ENCODE measurements at places on chromosomes 16 and 17.
A peak's percentile ranks its signal among the peaks of the same experiment; 100 is the strongest.

DNA sequence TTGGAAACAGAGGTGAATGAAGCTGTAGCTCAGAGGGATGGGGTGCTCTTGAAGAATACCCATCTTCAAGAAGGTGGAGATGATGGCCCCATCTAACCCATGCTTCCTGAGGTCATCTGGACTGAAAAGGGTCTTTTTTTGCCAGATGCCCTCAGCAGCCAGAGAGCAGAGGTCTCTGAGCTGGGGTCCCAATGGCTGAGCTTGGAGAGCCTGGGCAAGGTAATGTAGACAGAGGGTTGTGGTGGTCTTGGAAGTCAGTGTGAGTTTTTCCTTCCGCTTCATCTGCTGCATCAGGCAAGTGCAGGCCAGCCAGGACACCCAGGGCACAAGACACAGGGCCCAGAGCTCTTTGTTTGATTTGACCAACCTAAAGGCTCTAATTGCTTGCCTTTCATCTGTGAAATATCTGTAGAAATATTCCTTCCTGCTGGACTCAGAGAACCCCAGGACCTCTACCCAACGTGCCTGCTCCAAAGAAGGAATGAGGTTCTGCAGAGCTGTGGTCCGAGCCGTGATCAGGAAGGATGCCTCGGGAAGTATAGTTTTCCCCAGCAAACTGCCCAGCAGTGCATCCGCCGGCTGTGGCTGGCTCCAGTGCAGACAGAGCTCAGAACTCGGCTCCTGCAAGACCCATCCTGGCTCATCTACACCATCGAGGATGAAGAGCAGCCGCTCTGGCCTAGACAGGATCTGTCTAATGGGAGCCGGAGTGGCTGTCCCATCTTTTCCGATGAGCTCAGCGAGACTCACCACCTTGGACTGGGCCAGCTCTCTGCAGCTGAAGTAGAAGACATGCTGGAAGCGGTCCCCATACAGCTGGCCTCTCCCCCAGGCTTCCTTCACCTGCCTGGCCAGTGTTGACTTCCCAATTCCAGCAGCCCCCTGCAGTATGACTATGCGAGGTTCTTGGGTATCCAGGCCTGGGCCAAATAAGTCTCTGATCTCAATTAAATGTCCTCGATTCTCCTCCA lies 25.2 kb downstream of the NLRP1 start:
- no peak for DNase-seq

DNA sequence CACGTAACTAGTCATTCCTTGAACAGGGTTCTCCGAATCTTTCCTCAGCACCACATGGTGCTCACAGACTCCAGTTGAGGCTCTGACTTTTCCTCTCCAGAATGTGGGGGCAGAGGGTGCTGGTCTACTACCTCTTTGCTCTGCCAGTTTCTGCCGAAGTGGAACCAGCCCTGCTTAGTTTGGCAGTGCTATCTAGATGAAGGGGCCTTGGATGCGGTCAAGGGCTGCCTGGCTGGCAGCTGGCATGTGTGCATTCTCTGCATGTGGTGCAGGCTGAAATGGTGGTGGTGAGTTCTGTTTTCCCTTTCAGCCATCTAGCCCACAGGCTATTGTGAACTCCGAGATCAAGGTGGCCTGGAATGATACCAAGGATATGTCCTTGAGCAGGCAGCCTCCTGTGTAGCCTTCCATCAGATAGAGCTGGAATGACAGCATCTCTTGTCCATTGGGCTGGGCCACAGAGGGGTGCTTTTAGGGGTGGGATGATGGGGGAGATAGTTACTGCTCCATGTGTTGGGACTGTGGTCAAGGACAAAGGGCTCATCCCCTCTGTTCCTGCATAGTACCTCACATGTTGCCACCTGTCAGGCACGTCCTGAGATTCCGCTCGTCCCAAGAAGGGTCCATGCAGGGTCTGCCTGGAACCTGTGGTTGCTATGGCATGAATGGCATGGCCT lies 2.0 kb downstream of the DYNLL2 start:
- DNase-seq, result no peak

- DNase-seq, result no peak
Observed at GRCh38 chr17:40021451-40021971, 6.3 kb downstream of the CSF3 start.

- no peak for DNase-seq
Observed at GRCh38 chr17:71273441-71273840, 847.4 kb upstream of the SOX9 start.

DNA sequence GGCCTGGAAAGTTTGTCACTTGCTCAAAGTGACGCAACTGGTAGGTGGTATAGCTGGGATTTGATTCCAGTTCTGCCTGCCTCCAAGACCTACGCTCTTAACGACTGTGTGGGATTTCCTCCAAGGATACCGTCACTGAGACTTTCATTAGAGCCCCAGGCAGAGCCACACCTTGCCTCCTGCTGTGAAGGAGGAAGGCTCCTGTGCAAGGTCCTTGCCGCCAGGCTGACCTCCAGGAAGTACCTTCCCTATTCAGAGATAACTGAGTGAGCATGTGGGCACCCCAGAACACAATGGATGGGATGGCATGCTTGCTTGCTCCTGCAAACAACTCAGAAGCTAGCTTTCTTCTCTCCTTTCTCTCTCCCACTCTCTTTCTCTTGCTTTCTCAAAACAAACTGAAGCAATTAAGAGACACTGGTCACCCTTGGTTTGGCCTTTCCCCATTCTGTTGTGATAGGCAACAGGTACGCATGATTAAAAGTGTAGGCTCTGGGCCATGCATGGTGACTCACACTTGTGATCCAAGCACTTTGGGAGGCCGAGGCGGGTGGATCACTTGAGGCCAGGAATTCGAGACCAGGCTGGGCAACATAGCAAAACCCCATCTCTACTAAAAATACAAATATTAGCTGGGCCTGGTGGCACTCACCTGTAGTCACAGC lies 30.7 kb downstream of the CACNG3 start:
- no peak for DNase-seq

DNA sequence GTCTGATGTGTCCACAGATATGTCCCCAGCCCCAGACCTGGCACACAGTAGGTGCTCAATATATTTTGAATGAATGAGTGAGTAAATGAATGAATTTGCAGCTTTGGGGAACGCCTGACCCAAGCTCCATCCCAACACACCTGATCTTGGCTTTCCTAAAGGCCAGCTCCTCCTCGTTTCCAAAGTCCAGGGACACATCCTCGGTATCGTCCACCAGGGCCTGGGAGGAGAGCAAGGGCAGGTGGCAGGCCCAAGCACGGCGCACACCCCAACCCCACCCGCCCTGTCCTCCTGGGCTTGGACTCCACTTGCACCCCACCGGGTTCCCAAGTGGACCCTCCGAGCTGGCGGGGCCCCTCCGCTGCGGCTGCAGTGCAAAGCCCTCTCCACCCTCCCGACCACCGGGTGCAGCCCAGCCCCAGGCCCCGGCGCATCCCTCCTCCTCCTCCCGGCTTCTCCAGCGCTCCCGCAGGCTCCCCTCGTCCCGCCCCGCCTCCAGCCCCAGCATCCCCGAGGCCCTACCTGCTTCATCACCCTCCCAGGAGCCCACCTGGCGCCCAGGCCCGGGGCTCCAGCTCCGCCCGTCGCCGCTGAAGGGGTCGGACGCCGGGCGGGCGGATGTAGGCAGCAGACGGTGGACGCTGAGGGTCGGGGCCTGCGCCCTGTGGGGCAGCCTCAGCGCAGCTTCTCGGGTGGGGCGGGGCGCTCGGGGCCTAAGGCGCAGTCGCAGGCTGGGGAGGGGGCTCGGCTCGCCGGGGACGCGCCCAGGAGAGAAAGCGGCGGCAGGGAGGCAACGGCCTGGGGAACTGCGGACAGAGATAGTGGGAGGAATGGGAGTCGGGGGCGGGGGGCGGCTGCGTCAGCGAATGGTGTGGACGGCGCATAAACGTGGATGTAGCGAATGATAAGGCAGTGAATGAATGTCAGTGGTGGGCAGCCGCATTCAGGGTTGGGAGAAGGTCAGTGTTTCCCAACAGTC lies at the start of gene TVP23A:
TVP23A (minus strand) TSS at position 832 of the 979 bp plus-strand sequence; CDS start at position 531, 301 bp downstream.
- DNase-seq, result no peak

DNA sequence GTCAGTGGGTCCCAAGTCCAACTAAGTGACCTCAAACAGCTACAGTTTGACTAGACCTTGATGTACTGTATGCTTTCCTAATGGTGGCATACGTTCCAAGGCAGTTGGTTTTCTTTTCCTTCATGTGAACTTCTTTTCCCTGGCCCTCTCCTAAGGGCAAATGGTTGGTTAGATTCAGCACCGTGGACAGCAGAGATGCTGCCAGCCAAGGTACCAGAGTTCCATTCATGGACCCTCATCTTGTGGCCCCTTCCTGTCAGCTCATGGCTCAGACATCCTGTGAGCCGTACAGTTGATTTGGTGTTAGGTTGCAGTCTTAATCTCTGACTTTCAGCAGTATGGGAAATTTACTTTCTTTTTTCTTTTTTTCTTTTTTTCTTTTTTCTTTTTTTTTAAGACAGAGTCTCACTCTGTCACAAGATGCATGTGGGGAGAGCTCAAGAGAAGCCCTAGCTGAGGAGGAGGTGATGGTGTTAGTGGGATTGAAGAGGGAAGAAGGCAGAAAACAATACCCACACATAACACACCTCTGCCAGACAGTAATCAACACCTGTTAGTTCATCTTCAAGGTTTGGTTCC lies 122.4 kb downstream of the USP31 start:
- no peak for DNase-seq

- DNase-seq, result no peak
Observed at GRCh38 chr16:89143911-89144675, 27.5 kb upstream of the CDH15 start.

GRCh38 chr17:57257195-57257894 lies 1.0 kb downstream of the MSI2 start:
- DNase-seq, result no peak

- DNase-seq, result no peak
Observed at GRCh38 chr17:60926466-60927183, 249.0 kb downstream of the BCAS3 start.

GRCh38 chr17:62995377-62995885 lies 29.4 kb downstream of the TANC2 start:
- DNase-seq, result peak; percentile 29

GRCh38 chr16:28279006-28279405 lies 13.3 kb upstream of the SBK1 start:
- DNase-seq, result peak; percentile 32

- DNase-seq, result no peak
Observed at GRCh38 chr17:50607522-50608175, 27.0 kb upstream of the ABCC3 start.

DNA sequence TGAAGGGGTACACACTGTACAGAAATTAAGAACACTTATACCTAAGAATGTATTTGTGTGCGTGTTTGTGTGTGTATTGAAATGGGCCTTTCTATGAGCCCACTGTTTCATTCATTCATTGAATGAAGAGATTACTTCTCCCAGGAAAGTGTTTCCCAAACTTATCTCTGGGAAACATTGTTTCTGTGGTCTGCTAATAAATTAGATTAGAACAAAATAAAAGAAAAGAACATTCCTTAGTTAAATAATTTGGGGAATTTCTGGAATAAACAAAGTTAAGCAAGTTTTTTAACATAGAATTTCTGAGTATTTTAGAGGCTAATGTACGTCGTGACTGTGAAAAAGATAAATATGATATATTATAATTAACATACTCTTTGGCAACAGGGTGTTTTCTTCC lies 402.4 kb upstream of the CDH11 start:
- DNase-seq, result no peak

DNA sequence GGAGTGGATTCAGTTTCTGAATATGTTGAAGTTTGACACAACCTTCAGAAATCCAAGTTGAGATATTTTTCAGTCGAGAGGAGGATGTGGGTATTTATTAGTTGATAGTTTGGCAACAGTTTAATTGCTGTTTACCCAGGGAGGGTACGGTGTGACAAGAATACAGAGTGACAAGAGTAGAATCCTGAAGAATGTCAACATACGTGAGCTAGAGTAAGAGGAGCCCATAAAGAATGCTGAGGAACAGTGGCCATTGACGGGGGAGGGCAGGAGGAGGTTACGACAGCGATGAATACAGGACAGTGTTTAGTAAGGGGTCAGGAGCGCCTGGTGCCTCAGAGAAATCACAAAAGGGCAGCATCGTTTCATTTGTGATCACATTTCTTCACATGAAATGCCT lies 76.5 kb downstream of the AATF start:
- DNase-seq, result no peak

DNA sequence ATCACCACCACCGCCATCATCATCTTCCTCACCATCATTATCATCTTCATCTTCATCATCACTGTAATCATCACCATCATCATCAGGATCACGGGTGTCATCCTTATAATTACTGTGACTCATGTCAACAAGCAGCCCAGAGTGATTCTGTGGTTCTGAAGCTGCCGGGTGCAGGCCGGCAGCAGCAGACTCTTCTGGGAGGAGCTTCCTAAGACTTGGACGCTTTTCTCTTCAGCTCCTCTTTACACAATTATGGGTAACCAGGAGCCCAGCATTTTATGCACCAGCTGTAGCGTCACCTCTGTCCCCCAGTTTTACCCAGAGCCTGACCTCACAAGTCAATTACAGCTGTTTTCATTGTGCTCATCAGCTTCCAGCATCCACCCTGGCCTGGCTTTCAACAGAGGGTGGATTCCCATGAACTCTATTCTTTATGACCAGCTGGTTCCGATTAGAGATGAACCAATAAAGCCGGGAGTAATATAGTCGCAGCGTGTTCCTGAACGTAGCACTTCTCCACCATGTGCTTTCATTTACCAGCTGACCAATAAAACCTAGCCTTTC lies 275.8 kb downstream of the FOXL1 start:
- DNase-seq, result no peak

All from stimulated activated CD8-positive, alpha-beta memory T cell treated with anti-CD3 and anti-CD28 coated beads, Interleukin-4, amount 100 ng/mL, for 48 hours (primary cell).